ENCODE measurements at places on chromosomes 11 and 22.

DNA sequence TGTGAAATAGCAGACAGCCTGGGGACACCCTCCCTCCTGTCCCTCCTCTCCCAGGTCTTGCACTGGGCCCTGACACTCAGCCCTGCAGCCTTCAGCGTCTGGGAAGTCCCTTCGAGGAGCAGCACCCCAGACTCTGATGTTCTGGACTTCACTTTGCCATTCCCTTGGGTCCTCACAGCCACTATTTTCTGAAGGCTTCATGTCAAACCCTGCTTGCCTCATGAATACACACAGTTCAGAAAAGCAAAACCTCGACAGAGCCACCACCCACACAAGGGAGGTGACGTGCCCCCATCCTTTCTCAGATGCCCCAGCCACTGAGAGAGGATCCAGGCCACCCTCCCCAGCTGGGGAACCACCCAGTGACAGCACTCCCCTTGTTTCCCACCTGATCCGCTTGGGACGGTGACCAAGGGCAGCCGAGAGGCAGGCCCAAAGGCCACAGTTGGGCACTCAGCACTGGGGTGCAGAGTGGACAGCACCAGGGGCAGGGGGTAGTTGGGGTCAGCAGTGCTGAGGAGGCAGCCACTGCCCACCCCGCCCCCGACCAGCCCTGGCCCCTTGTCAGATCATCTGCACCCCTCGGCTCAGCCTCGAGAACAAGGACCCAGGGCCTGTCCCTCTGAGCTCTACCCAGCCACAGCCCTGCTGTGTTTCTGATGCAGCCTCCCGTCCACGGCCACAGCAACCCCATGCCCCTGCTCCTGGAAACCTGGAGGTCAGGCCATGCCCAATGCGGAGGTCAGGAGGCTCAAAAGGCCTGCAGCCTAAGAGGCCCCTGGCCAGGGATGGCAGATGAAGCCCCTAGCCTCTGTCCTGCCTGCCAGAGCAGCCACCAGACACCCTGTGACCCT is 3.1 kb upstream of the TNNT3 start:
- no peak for DNase-seq

DNA sequence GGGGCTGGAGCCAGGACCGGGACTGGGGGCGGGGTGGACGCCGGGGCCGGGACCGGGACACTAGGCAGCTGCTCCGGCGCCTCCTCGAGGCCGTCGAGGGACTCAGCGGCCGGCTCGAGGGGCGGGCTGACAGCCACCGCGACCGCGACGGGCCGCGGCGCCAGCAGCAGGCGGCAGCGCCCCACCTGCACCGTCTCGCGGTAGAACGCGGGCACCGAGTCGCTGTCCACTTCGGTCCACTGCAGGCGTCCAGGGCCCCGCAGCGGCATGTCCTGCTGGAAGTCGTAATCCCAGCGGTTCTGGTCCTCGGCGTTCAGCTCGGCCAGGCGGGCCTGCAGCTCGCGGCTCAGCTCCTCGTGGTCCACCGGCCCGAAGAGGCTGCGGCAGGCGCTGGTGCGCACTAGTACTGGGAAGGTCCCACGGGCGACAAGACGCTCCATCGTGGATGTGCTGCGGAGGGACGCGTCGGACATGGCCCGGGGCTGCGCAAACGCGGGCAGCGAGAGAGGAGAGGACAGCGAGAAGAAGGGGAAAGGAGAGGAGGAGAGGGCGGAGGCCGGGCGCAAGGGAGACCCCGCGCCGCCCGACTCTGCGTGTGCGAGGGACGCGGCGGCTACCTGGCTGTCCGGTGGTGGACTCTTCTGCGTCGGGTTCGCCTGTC is 428 bp downstream of the CDKN1C start:
- DNase-seq: peak; percentile 29

GRCh38 chr11:61041755-61042518 is 60.4 kb upstream of the CD5 start:
- DNase-seq: peak; percentile 75

DNA sequence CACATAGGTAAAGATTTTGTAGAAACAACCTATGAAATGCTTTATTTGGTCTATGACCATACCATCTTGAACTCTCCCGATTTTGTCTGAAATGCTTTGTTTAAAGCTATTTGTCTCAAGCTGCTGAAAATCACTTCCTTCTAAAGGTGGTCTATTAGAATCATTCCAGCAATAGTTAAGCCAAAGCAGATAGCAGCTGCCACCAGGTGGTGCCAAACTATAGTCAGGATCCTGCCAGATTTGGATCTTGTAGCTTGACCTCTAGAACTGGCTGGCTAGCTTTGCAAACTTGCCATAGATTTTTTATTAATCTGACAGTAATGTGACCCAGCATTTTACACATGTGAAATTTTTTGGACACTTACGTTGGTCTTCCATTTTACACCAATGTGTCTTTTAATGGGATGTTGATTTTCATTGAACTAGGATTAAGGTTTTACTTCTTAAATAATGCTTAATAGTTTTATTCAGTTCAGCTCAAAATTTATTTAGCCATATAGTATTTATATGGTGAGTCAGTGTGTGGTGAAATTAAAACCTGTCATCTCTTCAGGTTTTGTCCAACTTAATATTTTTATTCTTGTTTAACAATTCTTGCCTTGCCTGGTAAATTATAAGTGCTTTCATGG is 19.7 kb downstream of the CTR9 start:
- no peak for DNase-seq

GRCh38 chr22:33467620-33468095 is 409.5 kb upstream of the SYN3 start:
- DNase-seq: no peak

- DNase-seq: no peak
Measured at GRCh38 chr11:113273720-113274119, 40.7 kb upstream of the TTC12 start.

Data from T-helper 17 cell (primary cell).